ENCODE measurements at places on chromosomes 3 and 15.

DNA sequence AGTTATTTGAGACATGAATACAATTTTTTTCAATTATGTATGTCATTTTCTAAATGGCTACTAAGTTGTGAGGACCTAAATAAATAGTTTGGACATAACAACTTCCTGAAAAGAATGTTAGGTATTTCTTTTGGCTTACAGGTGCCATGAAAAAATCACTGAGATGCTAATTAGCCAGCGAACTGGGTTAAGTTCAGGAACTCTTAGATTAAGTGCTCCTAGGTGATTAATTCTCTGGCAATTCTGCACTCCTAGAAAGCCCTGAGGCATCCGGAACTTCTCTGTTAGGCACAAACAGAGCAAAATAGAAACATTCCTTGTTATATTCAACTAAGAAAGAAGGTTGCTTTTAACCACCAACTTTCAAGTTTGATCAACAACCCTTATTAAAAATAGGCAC lies 192.3 kb downstream of the STAG1 start:
- DNase-seq: no peak

- DNase-seq: no peak
Observed at GRCh38 chr3:150147776-150148175, 177.1 kb upstream of the PFN2 start.

DNA sequence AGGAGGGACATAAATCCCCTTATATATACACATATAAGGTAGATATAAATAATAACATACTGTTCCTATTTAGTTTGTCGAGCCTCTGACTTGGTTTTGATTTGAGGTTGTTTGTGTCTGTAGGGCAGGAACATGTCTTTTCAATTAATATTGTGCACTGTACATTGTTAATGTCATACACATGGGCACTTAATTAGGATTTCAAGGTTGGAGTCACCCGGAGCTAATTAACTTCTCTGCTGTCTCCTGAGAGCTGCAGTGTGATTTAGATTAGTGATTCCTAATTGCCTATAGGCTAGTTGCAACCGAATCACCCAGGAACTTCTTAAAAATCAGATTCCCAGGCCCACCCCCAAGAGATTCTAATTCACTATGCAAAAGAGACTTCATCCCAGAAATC lies 50.4 kb upstream of the FILIP1L start:
- no peak for DNase-seq

DNA sequence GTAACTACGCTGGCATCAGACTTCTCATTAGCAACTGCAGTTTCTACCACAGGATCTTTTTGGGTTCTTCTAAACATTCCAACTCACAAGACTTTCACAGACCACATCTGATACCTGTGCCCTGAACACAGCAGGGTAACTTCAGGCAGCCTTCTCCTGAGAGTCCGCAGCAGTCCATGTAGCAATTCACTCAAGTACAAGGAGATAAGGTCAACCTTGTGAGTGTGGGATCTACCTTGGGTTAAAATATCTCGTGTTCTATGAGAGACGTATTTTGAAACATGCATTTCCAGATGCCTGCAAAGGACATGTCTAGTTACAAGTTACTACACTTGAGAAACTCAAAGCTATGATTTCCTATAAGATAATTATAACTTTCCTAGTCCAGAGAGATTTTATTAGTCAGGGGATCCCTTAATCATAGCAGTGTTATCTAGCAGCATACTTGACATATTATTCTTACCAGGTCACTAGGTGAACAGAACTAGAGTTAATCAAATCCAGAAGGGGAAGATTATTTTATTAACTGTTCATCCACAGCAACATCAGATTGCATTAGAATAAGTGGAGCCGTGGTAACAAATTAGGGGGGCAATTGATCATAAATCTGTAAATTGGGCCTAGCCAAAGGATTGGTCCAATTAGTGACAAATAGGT lies 66.4 kb downstream of the ASTE1 start:
- DNase-seq: no peak

DNA sequence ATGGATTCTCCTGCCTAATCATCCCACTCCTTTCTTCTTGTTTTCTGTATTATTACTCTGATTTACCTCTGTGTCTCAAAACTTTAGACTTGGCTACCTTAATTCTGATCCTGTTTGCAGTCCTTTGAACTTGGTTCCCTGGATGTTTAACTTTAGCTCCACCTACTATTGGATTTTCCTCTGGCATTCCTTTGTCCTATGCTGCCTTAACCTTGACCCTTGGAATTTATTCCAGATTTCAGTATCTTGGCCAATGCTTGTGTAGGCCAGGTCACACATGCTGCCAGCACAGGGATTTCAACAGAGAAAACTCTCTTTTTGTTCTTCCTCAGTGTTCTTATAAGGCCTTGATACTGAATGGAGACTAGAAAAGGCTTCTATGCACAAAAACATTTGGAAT lies 65.0 kb upstream of the DNAJC19 start:
- DNase-seq: no peak

- no peak for DNase-seq
Observed at GRCh38 chr15:27486051-27486450, 515.1 kb downstream of the GABRG3 start.

Measured in suppressor macrophage (primary cell).